HepG2 (cell line): ENCODE measurements at places on chromosomes 5 and 9.
A peak's percentile ranks its signal among the peaks of the same experiment; 100 is the strongest.

DNA sequence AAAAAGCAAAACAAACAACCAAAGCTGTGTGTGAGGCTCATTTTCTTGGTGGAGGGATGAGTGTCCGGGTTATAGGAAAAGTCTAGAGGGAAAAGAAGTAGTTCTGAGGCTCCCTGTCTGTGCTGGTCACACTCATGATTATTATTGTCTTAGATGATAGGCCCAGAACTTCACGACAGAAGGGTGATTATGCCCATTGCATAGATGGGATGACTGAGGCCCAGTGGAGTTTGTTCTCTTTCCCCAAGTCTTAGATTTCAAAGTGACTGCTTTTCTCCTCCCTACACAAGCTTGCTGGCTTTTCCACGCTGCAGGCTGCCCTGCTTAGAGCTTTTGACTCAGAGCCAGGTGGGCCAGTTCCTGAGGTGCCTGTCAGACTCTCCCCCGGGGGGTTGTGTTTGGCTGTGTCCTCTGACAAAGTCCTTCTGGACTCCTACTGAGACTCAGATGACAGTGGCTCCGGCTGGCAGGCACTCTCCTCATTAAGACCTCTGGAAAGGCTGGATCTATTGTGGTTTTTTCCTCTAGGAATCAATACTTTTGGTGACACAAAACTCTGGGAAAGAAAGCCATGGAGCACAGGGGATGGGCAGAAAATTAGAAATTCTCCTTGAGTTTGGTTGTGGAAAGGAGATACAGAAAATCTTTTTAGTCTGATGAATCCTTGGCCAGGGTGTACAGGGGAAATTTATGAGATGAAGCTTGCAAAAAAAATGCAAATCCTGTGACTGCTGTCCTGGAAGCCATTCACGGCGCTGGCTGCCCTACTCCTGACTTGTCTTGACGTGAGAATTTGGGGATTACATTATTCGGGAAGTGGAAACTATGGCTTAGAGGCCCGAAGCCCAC is 120.9 kb downstream of the NSG2 start:
- DNase-seq = no peak

- DNase-seq = no peak
Observed at GRCh38 chr5:170377027-170377426, 12.1 kb downstream of the KCNMB1 start.

DNA sequence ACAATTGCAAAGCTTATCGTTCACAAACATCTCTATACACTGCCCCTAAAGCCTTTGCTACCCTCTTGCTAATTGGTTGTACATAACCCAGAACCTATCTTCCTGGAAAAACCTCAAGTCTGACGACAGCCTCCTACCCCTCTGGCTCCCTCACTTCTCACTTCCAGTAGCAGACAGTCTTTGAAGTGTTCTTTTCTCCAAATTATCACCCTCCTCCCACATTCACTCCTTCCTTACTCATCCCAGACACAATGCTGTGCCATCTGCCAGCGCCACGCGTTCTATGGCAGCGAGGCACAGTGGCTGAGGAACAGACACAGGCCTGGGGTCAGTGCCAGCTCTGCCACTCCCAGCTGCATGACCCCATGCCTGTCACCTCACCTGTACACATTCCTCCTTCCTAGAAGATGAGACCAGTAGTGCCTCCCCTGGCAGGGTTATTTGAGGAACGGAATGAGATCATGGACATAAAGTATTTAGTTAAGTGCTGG is 27.7 kb downstream of the CLTA start:
- no peak for DNase-seq

- no peak for DNase-seq
Observed at GRCh38 chr9:121652021-121652837, 795 bp downstream of the DAB2IP start.

GRCh38 chr9:137552022-137552768 is 516 bp downstream of the MRPL41 start:
- no peak for DNase-seq

- no peak for DNase-seq
Observed at GRCh38 chr5:59115345-59115744, 532.5 kb downstream of the RAB3C start.

DNA sequence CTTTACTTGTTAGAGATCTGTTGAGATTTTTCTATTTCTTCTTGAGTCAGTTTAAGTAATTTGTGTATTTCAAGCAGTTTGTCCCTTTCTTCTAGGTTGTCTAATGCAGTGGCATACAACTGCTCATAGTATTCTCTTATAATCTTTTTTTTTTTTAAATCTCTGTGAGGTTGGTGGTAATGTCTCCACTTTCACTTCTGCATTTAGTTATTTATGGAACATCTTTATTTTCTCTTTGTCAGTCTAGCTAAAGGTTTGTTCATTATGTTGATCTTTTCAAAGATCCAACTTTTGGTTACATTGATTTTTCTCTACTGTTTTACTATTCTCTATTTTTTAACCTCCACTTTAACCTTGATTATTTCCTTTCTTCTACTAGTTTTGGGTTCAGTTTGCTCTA is 13.8 kb downstream of the FOXE1 start:
- no peak for DNase-seq

GRCh38 chr9:94538908-94539307 is 16.0 kb upstream of the PCAT7 start:
- no peak for DNase-seq

DNA sequence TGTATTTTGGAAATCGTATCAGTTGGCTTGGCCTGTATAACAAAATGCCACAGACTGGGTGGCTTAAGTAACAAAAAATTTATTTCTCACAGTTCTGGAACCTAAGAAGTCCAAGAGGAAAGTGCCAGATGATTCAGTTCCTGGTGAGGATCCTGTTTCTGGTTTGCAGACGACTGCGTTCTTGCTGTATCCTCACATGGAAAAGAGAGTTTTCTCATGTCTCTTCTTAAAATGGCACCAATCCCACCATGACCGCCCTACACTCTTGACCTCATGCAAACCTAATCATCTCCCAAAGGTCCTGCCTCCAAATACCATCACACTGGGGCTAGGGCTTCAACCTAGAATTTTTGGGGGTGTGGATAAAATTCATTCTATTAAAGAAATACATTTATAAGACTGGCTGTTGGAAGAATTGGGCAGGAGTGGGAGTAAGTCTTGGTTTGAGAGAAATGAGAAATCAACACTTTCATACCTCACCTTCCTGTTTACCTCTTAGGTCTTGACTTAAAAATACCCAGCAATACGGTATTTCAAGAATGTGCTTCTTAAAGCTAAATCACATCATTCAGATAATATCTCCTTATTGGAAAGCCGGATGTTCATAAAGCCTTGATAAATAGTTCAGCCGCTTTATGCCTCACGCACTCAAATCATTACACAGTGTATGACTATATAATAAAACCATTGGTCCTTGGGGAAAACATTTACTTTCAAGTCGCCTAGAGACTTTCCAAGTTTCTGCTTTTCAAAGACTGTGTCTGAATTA is 28.7 kb downstream of the PTTG1 start:
- DNase-seq = no peak

- DNase-seq = no peak
Observed at GRCh38 chr9:13809401-13809800, 504.5 kb downstream of the NFIB start.

DNA sequence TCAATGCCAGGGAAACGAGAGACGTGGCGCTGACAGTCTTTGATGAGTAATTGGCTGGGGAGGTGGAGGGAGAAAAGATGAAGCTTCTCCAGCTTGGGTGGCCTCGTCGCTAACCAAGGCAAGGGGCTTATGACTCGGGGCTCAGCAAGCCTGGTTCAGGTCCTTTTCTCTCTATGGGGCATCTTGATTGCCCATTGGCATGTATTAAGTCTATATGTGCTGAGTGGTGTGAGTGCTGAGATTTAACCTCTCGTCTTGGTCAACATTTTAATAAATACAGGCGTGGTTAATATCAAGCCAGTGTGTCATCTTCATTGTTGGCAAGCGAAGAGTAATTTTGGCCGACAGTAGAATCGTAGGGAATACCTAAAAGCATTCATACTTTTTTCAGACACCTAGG is 85.9 kb downstream of the RAI14 start:
- DNase-seq = no peak

DNA sequence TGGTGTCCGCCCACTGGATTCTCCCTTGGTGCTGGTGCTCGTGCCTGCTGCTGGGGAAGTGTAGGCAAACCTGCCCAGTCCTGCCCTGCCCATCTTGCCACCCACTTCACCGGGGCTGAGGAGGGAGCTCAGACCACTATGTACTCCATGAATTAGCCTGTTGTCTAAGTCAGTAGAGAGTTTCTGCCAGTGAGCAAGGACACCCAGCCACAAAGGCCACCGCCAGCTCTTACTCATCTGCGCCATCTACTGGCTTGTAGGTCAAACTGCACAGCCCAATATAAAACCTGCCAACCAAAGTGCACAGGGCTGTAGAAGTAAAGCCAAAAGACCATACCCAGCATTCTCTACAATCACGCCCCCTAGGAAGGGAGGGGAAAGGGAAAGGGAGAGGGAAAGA is 102.3 kb downstream of the GLIS3 start:
- DNase-seq = peak; percentile 3

DNA sequence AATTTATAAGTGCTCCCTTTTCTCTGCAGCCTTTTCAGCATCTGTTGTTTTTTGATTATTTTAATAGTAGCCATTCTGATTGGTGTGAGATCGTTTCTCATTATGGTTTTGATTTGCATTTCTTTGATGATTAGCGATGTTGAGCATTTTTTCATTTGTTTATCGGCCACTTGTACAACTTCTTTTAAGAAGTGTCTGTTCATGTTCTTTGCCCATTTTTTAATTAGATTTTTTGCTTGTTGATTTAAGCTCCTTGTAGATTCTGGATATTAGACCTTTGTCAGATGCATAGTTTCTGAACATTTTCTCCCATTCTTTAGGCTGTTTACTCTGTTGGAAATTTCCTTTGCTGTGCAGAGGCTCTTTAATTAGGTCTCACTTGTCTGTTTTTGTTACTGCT is 46.3 kb downstream of the FYB1 start:
- no peak for DNase-seq

- no peak for DNase-seq
Observed at GRCh38 chr5:32654427-32654826, 56.7 kb upstream of the NPR3 start.

- DNase-seq = no peak
Observed at GRCh38 chr9:6945816-6946215, 188.0 kb downstream of the KDM4C start.

DNA sequence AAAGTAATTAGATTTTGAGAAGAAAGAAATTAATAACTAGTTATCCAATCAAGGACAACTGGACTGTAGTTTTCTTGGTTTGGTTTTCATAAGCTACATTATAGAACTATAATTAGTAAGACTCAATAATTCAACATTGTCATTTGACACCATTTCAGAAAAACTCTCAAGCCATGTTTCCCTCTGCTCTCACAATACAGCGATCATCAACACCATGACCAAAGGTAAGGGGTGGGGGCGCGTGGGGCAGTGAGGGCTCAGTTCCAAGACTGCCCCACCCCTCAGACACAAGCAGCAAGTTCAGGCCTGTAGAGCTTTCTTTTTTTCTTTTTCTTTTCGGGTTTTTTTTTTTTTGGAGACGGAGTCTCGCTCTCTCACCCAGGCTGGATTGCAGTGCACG is 6.4 kb downstream of the CMBL start:
- no peak for DNase-seq

DNA sequence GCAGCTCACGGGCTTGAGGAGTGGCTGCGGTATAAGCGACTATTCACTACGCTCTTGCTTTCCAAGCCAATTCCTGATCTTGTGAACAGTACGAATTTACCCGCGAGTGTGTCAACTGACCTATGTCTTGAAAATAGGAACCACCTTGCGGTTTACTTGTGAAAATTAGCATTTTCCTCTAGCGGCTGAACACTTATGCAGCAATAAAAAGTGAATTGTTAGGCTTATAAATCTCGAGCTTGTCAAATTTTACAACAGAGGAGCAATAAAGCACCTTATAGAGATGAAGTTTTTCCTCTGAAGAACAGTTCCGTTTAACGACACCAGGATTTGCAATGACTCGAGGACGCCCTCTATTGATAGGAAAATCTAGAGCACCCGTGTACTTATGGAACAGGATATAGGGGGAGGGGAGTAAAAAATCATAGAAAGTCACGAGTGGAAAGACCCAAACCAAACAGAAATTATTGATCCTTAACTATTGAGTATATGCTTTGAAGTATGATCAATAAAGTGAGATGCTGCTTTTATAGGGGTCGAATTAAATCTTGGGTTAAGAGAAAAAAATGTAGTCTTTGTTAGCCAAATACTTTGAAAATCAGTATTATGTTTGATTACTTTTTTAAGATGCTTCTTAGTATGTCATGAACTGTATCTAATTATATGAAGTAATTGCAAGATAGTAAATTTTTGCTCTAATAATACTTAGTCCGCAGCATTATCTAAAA is 1.9 kb upstream of the RGMB start:
- DNase-seq = peak; percentile 83

DNA sequence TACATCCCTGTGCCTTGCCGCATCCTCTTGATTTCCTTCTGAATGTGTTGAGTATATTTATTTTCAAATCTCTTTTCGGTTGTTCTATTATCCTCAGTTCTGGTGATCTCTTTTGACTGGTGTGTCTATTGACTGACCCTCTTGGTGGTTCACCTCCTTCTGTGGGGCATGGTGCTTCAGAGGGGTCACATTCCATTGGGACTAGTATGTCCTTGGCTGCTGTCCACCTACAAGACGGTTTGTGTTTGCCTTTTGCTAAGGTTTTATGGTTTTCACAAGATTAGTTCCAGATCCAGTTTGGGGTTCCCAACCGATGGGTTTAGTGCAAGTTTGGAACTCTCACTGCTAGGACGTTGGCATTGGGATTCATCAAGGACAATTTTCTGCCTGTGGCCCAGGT is 66.6 kb downstream of the PHF2 start:
- DNase-seq = no peak

GRCh38 chr5:112708103-112708622 is 29.5 kb upstream of the APC start:
- DNase-seq = no peak

GRCh38 chr5:129768735-129769134 is 20.8 kb downstream of the MINAR2 start:
- DNase-seq = no peak

- DNase-seq = no peak
Observed at GRCh38 chr9:98538203-98538602, 170.5 kb downstream of the GABBR2 start.

- DNase-seq = peak; percentile 30
Observed at GRCh38 chr9:8895861-8896224, 1096.3 kb upstream of the DMAC1 start.
